ENCODE measurements at places on chromosomes 16 and 17.

GRCh38 chr17:49952912-49953497 lies 16.0 kb upstream of the DLX4 start:
- DNase-seq = no peak

GRCh38 chr16:11794447-11794846 lies 2.6 kb downstream of the ZC3H7A start:
- DNase-seq = no peak

DNA sequence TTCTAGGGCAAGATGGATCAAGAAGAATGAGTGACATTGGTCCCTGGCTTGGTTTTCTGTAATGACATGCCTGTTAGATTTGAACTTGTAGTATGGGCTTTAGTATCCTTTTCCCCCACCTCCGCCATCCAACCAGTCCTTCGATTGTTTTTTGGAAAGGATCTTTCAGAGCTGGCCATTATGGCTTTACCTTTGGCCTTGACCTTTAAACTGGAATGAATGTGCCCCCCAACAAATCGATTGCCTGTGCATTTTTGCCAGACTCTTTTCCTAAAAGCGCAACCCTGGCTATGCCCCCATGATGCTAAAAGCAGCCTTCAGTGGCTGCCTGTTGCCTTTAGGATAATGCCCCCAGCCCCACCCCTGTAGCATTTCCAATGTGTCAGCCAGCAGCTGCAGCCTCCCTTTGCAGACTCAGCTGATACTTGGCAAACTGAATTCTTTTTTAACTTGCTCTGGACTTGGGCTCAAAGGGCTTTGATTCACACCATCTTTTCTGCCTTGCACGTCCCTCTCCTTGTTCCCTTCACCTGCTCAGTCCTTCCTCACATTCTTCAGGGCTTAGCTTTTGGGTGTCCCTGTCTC lies 4.0 kb downstream of the GPRC5C start:
- DNase-seq = no peak

DNA sequence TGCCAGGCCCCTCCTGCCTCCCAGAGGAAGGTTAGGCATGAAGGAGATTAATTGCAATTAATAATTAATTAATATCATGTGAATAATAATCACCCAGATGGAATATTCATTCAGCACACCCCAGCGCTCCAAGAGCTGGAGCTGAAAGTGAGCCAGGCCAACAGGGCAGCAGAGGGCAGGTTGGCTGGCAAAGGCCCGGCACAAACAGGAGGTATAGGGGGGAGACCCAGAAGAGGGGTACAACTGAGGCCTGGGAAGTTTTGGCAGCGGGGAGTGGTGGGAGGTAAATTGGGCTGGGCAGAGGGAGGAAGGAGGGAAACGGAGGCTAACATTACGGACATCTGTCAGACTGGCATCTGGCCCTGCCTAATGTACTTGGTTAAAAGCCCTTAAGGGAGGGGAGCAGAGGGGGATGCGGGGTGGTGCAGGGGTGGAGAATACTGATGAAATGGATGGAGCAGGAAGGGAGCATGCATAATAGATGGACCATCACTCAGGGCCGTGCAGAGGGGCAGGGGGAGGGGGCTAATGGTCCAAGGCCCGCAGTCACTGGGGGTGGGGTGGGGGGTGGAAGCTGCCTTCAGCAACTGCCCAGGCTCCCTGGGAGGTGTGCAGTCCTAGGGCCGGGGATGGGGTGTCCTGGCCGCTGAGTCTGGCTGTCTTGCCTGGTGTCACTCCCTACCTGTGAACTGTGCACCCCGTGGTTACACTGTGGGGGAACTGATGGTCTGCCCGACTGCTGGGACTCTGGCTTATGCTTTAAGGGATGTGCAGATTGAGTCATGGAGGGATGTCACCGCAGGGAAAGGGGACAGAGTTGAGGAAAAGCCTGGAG lies 1.9 kb downstream of the ADAM11 start:
- no peak for DNase-seq

GRCh38 chr16:88013091-88013609 lies 61.9 kb downstream of the BANP start:
- no peak for DNase-seq

DNA sequence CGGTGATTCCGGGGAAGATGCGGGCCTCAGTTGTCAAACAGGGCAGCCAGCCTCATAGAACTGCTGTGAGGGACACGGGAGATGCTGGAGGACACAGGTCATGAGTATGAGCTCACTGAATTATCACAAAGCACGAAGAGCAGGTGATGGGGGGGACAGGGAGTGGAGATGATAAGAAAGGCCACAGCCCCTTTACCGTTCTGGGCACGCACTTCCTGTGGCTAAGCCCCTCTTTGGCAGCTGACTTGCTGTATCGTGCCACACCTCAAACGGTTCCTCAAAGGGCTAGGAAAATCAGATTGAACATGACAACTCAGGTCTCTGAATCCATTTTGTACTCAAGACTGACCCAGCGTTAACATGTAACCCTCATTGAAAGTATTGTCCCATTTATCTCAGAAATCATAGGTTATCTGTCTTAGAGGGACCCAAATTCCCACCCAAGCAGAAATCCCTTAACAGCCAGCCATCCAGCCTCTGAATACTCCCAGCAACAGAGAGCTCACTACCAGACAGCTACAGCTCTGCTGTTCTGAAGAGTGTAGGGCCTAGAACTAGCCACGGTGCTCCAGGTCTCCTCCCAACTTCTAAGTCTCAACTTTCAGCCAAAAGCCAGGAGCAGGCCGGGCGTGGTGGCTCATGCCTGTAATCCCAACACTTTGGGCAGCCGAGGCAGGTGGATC lies 5.0 kb upstream of the SRL start:
- no peak for DNase-seq

- no peak for DNase-seq
These were observed 6.7 kb downstream of the NUPR1 start for GRCh38 chr16:28531777-28532744.

DNA sequence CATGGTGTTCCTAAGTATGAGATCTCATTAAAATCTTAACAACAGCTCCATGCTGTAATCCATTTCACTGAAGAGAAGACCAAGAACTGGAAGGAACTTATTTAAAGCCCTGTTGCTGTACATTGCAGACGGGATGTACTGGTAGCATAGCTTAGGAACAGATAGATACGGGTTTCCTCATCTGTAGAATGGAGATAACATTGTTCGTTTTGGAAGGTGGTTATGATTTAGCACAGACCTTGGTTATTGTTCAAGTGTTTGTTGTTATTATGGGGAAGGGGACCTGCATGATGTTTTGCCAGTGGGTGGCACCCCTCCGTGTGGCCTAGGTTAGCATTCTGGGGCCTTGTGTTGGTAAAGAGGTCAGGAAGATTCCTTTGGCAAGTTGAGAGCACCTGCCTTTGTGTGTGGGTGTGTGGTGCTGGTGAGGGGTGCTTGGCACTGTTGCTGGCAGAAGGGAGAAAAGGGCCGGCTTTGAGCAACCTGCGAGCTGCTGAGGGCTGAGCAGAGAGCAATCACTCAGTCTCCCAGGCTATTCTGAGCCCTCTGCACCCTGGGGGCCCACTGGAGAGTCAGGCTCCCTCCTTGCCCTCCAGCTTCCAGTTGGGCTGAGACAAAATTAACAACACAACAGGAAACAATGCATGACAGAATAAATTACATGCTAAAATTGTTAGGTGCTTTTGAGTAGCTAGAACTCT lies 2.3 kb downstream of the TAOK2 start:
- no peak for DNase-seq

DNA sequence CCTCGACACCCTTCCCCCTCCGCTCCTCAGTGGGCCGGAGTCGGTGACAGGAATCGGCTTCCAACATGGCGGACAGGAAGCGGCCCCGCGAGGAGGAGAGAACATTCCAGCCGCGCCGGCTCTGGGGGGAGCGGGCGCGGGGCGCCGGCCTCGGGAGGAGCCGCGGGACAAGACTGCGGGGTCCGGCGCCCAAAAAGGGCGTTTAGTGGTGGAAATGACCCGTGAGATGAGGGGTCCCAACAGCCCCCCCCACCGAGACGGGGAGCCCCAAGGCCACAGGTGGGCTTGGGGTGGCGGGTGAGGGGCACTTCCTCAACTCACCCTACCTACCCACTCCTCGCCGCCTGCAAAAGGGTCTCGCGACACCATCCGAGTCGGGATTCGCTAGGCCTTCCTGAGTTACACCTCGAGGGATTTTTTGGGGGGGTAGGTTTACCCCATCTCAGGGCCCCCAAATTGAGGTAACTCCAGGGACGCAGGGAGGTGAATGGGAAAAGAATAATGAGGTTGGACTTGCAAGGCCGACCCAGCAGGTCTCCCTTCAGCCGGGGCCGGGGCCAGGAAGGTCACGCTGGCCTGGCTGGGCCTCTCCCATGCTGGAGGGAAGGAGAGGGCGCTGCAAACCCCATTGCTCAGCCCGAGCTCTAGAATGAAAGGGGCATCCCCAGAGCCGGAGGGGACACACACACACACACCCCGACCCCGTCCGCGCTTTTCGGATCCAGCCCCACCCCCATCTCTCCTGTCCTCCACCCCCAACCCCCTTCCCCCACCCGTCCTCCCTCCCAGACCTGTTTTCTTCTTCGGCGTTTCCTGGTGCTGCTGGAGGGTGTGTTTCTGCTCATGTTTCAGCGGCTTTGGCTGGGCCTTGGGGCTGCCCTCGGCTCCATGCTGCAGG lies 707 bp downstream of the NUFIP2 start:
- no peak for DNase-seq

GRCh38 chr17:64694207-64694606 lies 32.1 kb upstream of the SMURF2 start:
- DNase-seq = no peak

DNA sequence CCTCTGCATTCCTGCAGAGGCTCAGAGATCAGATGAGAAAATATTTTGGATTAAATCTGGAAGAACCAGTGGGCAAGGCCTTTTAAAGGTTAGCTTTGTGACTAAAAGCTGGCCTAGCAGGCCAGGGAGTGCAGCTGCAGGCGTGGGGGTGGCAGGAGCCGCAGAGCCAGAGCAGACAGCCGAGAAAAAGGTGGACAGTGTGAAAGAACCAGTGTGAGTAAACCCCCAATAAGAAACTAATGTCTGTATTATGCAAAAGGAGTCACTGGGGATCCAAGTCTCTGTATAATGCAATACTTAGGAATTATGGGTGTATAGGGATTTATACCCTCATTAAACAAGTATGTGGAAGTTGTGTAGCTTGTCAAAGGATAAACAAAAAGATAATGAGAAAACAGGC lies 21.4 kb upstream of the SPACA3 start:
- no peak for DNase-seq

GRCh38 chr16:19410435-19411171 lies 7.1 kb upstream of the TMC5 start:
- DNase-seq = no peak

DNA sequence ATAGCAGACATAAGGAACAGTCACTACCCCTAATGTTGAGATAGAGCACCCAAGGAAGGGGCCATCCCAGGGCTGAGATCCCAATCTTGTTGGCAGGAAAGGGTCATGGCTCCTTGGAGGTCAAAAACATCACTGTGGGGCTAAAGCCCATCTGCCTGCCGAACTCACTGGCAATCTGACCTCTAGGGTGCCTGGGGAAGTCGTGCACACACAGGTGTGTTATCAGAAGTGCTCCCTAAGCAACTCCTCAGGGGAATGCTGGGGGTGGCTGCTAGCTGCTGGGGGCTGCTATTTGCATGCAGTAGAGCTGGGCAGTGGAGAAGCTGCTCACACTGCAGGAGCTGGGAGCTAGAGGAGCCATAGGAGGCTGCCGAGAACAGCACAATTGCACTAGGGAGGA lies 47.5 kb upstream of the PHOSPHO1 start:
- no peak for DNase-seq

GRCh38 chr17:8826808-8827435 lies 27.8 kb upstream of the MFSD6L start:
- peak; percentile 89 for DNase-seq

GRCh38 chr17:12765548-12765947 lies 23.8 kb upstream of the ARHGAP44 start:
- no peak for DNase-seq

DNA sequence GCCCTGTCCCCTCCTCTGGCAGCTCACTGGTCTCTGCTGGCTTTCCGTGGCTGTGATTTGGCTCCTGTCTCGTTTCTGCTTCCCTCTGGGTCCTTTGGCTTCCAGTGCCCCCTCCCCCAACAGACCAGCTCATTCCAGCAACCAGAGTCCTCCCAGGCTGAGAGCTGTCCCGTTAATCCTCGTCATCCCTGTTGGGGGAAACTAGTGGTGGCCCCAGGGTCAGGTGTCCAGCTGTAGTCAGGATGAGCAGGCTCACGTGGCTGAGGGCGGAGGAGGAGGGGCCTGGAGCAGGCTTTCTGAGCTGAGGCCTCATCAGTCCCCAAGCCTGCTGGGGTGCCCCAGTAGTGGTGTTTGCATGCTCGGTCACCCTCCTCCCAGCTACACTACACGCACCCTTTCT lies 10.7 kb upstream of the CBX4 start:
- DNase-seq = no peak

DNA sequence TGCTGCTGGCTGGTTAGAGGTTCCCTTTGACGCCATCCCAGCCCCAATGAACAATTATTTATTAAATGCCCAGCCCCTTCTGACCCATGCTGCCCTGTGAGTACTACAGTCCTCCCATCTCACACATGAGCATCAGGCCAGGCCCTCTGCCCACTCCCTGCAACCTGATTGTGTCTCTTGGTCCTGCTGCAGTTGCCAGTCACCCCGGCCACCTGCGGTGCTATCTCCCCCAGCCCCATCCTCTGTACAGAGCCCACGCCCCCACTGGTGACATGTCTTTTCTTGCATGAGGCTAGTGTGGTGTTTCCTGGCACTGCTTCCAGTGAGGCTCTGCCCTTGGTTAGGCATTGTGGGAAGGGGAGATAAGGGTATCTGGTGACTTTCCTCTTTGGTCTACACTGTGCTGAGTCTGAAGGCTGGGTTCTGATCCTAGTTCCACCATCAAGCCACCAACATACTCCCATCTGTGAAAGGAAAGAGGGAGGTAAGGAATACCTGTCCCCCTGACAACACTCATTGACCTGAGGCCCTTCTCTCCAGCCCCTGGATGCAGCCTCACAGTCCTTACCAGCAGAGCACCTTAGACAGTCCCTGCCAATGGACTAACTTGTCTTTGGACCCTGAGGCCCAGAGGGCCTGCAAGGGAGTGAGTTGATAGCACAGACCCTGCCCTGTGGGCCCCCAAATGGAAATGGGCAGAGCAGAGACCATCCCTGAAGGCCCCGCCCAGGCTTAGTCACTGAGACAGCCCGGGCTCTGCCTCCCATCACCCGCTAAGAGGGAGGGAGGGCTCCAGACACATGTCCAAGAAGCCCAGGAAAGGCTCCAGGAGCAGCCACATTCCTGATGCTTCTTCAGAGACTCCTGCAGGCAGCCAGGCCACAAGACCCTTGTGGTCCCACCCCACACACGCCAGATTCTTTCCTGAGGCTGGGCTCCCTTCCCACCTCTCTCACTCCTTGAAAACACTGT lies 11.3 kb downstream of the CX3CL1 start:
- DNase-seq = no peak

- DNase-seq = no peak
These were observed 1.9 kb upstream of the SDR42E1 start for GRCh38 chr16:82013139-82013538.
